CD4-positive, alpha-beta T cell treated with Interleukin-17A for 4 hours (primary cell): ENCODE measurements at places on chromosomes 3 and 15.

DNA sequence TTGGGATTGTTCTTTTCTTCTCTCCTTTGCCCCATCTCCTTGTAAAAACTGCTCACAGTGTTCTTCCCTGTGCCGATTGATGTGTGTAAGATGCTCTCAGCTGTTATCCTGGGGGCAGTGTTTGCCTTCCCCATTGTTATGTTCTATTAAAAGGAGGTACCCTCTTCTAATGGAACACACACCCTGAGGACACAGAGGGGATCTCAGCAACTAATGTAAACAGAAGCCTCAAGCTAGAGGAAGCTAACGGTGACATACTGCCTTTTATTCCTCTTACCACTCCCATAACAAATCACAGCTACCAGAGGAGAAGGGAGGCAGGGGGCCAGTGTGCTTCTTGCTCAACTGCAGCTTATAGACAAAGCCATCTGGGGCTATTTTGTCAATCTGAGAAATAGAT, 2.2 kb downstream of the TAGLN3 start:
- no peak for DNase-seq

GRCh38 chr3:153652076-153652475, 469.1 kb upstream of the ARHGEF26 start:
- DNase-seq, result no peak

- DNase-seq, result no peak
These were observed 47.8 kb downstream of the ATP13A4 start for GRCh38 chr3:193506921-193507320.

DNA sequence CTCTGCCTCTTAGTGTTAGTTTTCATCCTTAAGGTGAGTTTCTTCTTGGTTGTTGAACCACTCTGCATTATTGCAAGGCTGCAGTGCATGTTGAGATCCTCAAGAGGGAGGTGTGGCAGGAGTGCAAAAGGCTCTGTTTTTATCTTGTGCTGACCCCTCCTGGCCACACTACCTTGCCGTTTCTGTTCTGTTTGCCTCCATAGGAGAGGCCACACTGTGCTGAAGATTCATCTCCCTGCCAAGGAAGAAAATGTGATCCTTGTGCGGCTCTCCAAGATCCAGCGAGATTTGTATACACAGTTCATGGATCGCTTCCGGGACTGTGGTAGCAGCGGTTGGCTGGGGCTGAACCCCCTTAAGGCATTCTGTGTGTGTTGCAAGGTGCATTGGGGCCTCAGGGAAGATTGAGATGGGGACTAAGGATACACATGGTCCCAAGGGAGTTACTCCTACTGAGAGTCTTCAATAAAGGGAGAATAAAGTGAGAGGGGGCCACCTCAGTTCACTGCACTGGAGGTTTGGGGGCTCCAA, 33.0 kb upstream of the TEX264 start:
- DNase-seq, result peak; percentile 14
